ENCODE measurements at places on chromosomes 1 and 21.
A peak's percentile ranks its signal among the peaks of the same experiment; 100 is the strongest.

DNA sequence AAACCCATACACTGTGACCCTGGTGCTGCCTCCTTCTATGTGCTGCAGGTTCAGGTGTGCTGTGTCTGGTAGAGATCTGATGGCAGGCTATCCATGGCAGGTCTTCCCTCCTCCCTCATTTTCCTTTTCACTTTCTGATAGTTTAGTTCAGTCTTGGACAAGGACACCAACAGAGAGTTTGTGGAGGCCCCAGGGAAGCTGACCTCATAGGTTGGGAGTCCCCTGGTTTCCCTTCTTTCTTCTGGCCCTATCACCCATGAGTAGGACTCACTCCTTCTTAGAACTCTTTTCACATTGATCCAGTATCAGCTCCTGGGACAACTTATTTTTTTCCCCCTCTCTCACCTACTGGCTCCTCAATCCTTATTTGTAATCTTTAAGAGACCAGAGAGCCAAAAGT, 8.3 kb downstream of the GRHL3 start:
- no peak for DNase-seq

GRCh38 chr1:30982937-30983336, 74.4 kb upstream of the SDC3 start:
- DNase-seq, result no peak

DNA sequence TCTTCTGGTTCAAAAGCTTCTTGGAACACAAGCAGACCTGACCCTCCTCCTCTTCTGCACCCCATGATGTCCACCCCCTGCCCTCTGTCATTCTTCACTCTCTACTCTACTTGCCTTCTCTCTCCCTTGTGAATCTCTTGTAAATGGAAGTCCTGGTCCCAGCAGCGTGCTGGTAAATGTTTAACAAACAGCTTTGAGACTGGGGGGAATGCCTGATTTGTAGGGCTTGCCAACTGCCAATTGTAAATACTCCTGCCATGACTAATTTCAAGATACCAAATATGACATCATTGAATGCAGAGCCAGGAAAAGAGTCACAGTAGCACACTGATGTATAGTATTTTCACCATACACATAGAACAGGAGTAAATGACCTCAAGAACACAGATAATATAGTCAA, 40.9 kb upstream of the LRRN2 start:
- no peak for DNase-seq

DNA sequence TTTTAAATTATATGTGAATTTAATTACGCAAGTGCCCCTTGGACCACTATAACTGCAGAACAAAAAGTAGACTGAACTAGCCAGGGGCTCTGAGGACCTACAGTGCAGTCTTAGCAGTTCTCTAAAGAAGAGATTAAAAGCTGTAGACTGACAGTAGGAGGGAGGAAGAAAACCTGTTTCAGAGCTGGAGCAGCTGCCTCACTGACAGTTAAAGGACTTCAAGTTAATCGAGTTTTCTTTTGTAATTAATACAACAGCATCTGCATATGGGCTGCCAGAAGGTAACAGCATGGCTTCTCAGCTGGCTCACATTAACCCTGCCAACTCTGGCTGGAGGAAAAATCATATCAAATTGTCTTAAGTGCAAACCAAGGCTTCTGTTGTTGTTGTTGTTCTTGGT, 19.9 kb downstream of the DSTYK start:
- peak; percentile 33 for DNase-seq

DNA sequence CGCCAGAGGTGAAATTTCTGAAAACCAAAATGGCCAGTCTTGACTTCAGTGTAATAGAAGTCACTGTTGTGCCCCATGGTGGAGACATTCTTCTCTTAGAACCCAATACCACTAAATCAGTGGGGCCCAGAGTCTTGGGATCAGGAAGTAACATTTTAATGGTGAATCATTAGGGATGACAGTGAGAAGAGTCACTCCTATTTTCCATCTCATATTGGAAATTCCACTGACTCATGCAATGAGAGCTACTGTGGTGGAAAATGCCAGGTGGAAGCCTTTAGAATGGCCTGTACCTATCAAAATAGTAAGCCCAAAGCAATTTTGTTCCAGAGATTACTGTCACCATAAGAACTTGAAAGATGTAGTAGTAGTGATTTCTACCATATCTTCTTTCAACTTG, 20.6 kb upstream of the PPM1J start:
- DNase-seq, result no peak

DNA sequence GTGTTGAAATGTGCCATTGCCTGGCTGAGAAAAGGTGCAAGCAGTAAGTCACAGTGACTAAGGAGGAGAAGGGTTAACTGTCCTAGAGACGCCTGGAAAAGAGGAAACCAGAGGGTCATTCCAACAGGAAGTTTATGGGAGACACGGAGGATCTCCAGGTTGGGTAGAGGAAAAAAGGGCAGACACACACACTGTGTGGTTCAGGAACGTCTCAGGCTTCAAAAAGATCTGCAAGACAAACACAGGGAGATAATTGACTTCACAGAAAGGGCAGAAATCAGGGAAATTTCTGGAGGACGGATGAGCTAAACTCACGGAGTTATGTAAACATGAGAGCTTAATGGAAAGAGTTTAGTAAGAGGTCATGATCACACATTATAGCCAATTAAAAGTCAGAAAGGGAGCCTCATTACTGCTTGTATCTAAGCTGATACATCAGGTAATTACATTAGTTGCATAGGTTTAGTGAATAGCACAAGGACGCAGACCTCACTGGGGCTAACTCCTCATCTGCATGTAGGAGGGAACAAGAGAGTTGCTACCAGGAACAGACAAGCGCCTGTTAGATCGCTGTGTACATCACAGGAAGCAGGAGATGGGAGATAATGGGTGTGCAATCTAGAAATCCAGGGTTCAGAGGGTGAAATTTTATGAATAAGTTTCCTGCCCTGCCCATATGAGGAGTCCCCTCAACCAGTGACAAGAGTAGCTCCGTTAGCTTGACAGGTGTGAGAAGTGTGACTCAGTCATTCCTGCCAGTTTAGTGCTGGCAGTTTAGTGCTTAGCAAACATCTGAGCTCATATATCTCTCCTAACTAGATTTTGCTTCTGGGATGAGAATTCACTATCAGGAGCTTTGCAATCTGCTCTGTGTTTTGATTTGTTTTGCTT, 96.6 kb upstream of the TNR start:
- DNase-seq, result no peak

GRCh38 chr1:233304489-233305102, 9.1 kb upstream of the PCNX2 start:
- no peak for DNase-seq

DNA sequence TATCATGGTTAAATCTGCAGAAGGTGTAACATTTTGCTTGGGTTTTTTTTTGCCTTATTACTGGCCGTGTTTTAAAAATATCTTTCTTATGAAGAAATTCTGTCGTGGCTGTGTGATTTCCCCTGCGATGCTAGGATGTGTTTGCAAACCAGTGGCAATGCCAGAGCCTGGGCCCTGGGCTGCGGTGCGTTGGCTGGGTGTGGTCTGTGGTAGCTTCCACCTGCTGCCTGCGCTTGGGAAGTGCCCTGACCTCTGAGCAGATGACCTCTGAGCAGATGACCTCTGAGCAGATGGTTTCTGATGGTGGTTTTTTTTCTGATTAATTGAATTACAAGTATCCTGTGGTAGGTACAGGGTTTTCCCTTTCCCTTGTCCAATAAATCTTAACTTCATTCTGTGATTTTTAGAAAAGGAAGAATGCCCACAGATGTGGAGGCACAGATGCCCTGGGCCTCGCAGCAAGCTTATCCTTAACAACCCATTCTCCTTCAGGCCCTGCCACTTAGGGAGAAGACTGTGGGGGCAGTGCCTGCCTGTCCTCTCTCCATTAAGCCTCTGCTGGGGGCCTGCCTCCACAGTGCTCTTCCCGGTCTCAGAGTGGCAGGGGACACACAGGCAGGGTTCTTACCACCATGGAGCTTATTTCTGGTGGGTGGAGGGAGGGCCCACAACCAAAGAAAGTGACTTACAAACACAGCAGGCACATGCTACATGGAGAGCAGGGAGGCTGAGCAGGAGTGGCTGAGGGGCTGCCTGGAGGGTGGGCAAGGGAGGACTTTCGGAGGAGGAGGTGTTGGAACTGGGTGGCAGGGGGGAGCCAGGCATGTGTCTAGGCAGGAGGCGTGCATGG, 81.7 kb downstream of the PCBP3 start:
- no peak for DNase-seq

DNA sequence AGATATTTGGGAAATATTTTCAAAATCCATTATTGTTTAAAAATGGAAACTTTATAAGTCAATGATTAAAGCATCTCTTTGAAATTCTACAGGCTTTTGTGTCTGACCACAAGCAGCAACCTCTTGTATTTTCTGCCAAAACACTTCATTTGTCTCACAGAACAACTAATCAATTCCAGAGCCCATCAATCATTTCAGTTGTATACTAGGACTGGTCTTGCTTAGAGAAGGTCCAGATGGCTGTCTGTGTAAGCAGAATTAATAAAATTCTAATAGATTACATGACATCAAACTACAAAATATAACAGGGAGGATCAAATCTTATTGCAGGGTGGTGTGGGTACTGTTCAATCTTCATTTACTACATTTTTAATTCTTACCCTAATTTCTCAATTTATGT, 76.4 kb downstream of the ACBD6 start:
- DNase-seq, result no peak

DNA sequence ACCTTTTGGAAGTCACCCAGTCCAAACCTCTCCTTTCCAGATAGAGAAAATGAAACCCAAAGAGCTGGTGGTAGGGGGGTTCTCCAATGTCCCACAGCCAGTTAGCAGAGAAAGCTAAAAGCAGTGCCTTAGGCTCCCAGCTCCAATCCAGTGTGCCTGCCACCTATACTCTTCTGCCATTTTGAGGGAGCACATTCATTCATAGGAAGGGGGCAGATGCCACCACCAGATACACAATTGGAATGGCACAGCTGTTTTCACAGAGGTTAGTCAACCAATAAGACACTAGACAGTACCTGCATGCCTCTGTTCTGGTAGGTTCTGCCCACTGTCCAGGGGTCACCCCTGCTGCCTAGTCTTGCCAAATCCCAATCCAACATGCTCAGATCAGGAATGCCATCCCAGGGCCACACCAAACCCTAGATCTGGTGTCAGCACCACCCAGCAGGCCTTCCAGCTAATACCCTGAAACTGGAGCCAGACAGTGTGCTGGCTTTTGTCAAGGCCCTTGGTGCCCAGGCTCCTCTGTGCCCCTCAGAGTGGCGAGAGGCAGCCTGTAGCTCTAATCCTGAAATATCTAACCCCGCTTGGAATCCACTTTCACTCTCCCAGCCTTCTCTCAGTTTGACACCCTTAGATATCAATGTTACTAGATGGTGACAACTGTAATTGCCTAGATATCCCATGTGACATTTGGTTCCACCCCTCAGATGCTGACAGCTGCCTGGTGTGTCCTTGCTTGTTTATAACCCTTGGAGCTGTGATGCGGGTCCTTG, 178.6 kb downstream of the TGFBR3 start:
- no peak for DNase-seq

GRCh38 chr1:93681101-93681988, at the start of gene BCAR3:
Gene BCAR3 (minus strand): TSS chr1:93681837. CDS start chr1:93674930, 6,907 bp downstream.
- DNase-seq, result peak; percentile 86

- peak; percentile 25 for DNase-seq
Measured at GRCh38 chr1:61951731-61952580, 209.7 kb downstream of the PATJ start.

GRCh38 chr1:221078260-221078965, 199.2 kb downstream of the HLX start:
- no peak for DNase-seq

- DNase-seq, result no peak
Measured at GRCh38 chr21:41115851-41116250, 52.1 kb upstream of the BACE2 start.

DNA sequence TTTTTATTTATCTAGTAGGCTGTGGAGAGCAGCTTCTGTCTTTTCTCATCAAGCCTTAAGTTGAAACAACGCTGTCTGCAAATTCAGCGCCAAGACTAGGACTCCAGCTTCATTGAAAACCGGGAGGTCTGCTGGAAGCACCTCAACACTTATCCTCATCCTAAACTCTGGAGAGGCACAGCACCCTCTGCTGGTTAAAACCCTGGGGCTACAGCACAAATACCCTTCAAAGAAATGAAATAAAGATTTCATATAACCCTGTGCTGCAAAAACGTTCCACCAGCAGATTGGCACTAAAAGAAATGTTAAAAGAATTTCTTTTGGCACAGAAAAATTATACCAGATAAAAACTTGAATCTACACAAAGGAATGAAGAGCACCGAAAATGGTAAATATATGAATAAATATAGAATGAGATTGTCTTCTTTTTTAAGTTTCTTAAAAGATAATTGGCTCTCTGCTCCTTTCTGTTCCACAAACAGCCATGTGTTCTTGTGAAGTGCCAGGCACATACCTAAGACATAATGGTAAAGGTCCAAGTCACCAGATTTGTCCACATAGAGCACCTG, 227.7 kb upstream of the SAMSN1 start:
- peak; percentile 65 for DNase-seq

DNA sequence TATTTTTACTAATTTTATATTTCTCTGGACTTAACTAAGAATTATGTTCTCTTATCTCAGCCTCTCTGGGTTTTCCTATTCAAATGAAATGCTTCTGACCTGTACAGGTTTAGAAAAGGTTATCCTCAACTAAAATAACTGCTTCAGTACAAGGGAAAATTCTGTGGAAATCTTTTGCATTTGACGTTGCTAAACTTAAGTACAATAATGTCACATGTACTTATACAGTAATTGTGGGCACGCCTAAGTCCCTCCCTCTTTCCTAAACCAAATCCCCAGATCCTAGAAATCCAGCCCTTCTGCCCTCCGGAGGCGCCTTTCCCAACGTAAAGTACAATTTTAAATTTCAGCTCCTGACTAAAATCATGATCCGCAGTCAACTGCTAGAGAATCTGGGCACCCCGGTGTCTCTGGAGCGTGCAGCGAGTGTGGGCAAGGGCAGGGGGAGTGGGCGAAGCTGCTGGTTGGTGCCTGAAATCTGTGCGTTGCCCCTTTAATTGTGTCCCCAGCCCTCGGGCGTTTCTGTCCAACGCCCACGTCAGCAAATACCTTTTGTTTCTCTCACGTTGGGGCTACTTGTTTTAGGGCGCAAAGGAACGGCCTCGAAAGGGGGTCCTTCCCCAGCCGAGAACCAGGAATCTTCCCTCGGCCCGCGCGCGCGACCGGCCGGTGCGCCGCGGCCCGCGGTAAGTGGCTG, at the start of gene ZBTB8A:
ZBTB8A (plus strand) TSS at position 541 of the 697 bp plus-strand sequence. CDS start 53,505 bp downstream, outside the sequence.
- DNase-seq, result peak; percentile 71

DNA sequence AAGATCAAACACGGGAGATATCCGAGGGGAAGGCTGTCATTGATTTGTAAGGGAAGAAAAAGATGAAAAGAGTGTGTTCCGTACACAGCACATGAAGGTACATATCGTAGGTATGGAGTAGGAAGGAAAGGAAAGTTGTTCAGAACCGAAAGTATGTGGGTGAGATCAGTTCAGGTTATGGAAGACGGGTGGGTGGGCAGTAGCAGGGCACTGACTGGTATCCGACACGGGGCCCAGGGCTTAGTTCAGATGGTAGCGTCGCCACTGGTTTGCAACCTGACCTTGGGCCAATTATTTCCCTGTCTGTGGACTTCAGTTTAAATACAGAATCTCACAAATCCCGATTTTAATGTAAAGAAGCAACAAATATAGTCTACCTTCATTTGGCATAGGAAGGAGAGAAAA, 27.8 kb upstream of the A3GALT2 start:
- no peak for DNase-seq

- DNase-seq, result no peak
Measured at GRCh38 chr1:28494737-28495136, 11.1 kb upstream of the RCC1 start.

- DNase-seq, result no peak
Measured at GRCh38 chr1:173241528-173242347, 34.6 kb upstream of the TNFSF4 start.

GRCh38 chr1:100076319-100076718, 56.4 kb downstream of the SASS6 start:
- no peak for DNase-seq

- DNase-seq, result no peak
Measured at GRCh38 chr1:212565079-212565478, 43.5 kb upstream of the ATF3 start.

- peak; percentile 70 for DNase-seq
Measured at GRCh38 chr21:42837421-42838211, 41.7 kb downstream of the WDR4 start.

Data from iPS-NIHi11 (cell line).